Skeletal muscle cell (primary cell): ENCODE measurements at places on chromosomes 12 and 14.

GRCh38 chr14:45150386-45150890, 14.7 kb downstream of the FANCM start:
- DNase-seq: no peak

DNA sequence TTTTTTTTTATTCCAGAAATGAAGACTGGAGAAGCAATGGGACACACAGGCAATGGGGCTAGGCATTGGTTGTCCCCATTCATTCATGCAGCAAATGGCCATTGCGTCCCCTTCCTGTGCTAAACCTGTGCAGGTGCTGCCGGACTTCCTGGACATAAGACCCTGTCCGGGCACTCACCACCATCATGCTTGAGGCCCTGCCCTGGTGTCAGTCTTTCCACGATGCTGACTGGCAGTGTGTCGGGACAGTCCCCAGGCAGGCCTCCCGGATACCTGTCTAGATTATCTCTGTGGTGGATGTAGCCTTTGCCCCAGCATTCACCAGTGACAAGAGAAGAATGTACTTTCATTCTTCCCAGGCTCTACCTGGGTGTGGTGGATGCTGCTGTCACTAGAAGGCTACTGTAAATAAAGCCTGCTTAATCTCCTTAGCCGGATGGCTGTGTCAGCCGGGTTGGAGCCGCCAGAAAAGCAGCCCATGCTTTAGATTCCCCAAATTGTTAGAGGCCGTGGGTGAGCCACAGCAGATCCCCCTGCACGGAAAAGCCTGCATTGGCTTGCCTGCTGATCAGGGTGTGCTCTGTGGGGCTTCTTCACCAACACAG, 94.5 kb upstream of the PARP11 start:
- DNase-seq: no peak

DNA sequence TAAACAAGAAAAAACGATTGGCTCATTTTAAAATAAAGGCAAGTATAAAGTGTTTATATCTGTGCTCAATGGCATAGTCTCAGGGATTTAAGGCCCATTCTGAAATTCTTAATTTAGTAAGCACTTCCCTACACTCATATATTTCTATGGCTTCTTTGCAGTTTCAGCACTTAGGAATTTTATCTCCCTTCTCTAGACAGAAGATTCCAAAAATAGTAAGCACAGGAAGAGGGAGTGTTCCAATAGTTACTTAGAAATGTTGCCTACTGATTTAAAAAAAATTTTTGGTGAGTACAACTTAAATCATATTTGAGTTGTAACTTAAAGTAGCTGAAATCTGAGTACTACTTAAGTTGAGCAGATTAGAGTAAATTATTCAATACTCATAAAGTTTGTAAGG, 19.8 kb downstream of the INSM2 start:
- DNase-seq: no peak

GRCh38 chr12:47947341-47947740, 16.1 kb upstream of the TMEM106C start:
- no peak for DNase-seq

DNA sequence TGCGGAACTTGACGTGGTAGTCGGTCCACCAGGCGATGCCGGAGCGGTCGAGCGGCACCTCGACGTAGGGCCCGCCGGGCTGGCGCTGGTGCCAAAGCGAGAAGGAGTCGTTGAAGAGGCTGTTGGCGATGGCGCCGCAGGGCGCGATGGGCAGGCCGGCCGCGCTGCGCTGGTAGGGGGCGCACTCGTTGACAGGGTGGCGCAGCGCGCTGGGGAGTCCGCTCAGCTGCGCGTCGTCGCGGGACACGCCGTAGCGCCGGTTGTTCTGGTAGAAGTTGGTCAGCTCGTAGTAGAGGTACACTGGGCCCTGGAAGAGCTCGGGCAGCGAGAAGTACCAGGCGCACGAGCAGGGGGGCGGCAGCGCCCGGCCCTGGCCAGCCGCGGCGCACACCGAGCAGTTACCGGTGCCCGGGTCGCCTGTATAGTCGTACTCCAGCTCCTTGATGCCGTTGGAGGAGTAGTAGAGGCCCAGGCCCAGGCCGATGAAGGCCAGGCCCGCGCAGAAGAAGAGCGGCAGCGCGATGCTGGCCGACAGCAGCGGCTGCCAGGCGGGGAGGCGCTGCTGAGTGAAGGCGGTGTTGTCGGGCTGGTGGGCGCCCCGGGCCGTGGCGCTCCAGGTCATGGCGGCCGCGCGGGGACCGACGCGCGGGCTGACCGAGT, 482 bp downstream of the TMEM30B start:
- no peak for DNase-seq

GRCh38 chr12:54184024-54184805, 4.6 kb downstream of the SMUG1 start:
- no peak for DNase-seq

DNA sequence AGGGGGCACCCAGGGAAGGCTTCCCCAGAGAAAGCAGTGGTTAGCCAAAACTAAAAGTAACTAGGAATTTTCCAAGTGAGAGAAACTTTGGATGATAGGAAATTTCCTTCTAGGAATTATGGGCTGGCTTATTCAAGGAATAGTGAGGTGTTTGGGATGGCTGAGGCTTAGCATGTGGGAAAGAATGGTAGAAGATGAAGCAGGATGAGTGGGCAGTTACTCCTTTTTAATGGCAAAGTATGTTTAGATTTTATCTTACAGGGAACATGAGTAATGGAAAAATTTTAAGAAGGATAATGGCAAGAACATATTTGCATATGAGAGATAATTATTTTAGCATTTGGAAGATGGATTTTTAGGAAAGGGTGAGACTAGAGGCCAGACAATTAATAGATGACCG, 197.6 kb downstream of the SLC38A4 start:
- no peak for DNase-seq

GRCh38 chr14:75926431-75927115, 55.2 kb downstream of the TGFB3 start:
- DNase-seq: no peak
